ENCODE measurements at places on chromosomes 5 and 9. TPM values are rescaled to one million over a fixed set of nuclear protein-coding genes. Genes with fewer than 3 reads are reported as not detected.

The ZNF366 gene
- total RNA-seq, result 4.4 TPM

The DNAJC21 gene
- 54.0 TPM for total RNA-seq

The WNK2 gene
- total RNA-seq, result 3.8 TPM

The ARAP3 gene
- 4.4 TPM for total RNA-seq

The PDE8B gene
- total RNA-seq, result 6.9 TPM

The CDC25C gene
- total RNA-seq, result not detected

The PARP8 gene
- total RNA-seq, result 24.7 TPM

The SLC1A1 gene
- 4.0 TPM for total RNA-seq

The CD14 gene
- total RNA-seq, result 81.0 TPM

The MSX2 gene
- total RNA-seq, result not detected

The GPX8 gene
- total RNA-seq, result 17.3 TPM

The FAM81B gene
- total RNA-seq, result not detected

The FAM240B gene
- not detected for total RNA-seq

The MGAT4B gene
- 91.1 TPM for total RNA-seq

The RASGRF2 gene
- total RNA-seq, result 45.3 TPM

The CDHR2 gene
- total RNA-seq, result not detected

The PCDHGC3 gene
- total RNA-seq, result 40.8 TPM

The NME5 gene
- not detected for total RNA-seq

The FAM221B gene
- total RNA-seq, result not detected

The SLC34A3 gene
- total RNA-seq, result not detected

The ADRB2 gene
- total RNA-seq, result 9.8 TPM

The PRDM9 gene
- not detected for total RNA-seq

The SAP30L gene
- 60.5 TPM for total RNA-seq

The SNCAIP gene
- 4.6 TPM for total RNA-seq

The SLC25A2 gene
- total RNA-seq, result not detected

The PCSK5 gene
- total RNA-seq, result 32.7 TPM

The PCDHB7 gene
- total RNA-seq, result 7.1 TPM

The NSA2 gene
- 116 TPM for total RNA-seq

The MAT2B gene
- total RNA-seq, result 52.9 TPM

The ORM2 gene
- total RNA-seq, result not detected

The FRMPD1 gene
- total RNA-seq, result 1.6 TPM

The KCNIP1 gene
- total RNA-seq, result 9.2 TPM

The POLR3G gene
- 7.2 TPM for total RNA-seq
